ENCODE measurements at places on chromosomes 1 and 21. TPM values are rescaled to one million over a fixed set of nuclear protein-coding genes. Genes with fewer than 3 reads are reported as not detected.

The AMY2A gene
- total RNA-seq: 2.7 TPM

The MARCKSL1 gene
- 51.8 TPM for total RNA-seq

The RAB7B gene
- 6.0 TPM for total RNA-seq

The SELENOF gene
- total RNA-seq: 194 TPM

The CAPZB gene
- 260 TPM for total RNA-seq

The HAPLN2 gene
- total RNA-seq: 0.35 TPM

The FOXO6 gene
- total RNA-seq: not detected

The EPHX1 gene
- total RNA-seq: 288 TPM

The VANGL2 gene
- 1.7 TPM for total RNA-seq

The APOBEC4 gene
- total RNA-seq: not detected

The CFAP107 gene
- not detected for total RNA-seq

The IL19 gene
- total RNA-seq: not detected
